ENCODE measurements at places on chromosomes 11 and 22. TPM values are rescaled to one million over a fixed set of nuclear protein-coding genes. Genes with fewer than 3 reads are reported as not detected.
A peak's percentile ranks its signal among the peaks of the same experiment; 100 is the strongest.

DNA sequence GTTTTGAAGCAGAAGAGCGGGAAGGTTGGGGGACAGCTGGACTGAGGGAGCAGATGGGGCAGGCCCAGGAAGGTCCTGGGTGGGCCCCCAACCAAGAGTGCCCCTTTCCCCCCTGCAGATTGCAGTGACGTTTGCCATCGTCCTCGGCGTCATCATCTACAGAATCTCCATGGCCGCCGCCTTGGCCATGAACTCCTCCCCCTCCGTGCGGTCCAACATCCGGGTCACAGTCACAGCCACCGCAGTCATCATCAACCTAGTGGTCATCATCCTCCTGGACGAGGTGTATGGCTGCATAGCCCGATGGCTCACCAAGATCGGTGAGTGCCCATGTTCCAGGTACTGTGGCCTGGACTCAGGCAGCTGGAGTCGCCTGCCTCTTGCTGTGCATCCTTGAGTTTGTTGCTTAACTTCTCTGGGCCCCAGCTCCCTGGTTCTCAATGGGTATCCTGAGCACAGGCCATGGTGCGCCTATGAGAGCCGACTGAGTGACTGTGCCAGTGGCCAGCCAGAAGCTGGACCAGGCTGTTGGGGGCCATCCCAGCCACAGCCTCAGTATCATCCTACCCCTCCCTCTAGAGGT is 42.0 kb upstream of the FADD start:
- no peak overlapping the region for H3K27ac ChIP-seq
- H3K4me1 ChIP-seq = no peaks in the 10 kb centered on the region
- H3K27me3 ChIP-seq = peaks cover 7% of the 10 kb centered on the region
- H3K4me3 ChIP-seq = no peak overlapping the region
- H3K36me3 ChIP-seq = no peaks in the 10 kb centered on the region
- DNase-seq = no peak

GRCh38 chr22:30211124-30211820 is 35.3 kb downstream of the LIF start:
- H3K27me3 ChIP-seq = no peaks in the 10 kb centered on the region
- peaks cover 83% of the 10 kb centered on the region for H3K4me1 ChIP-seq
- H3K27ac ChIP-seq = peak overlapping the region; percentile 70
- no peak for DNase-seq
- H3K36me3 ChIP-seq = no peaks in the 10 kb centered on the region

- H3K4me1 ChIP-seq = no peaks in the 10 kb centered on the region
- H3K27me3 ChIP-seq = no peaks in the 10 kb centered on the region
- no peak overlapping the region for H3K27ac ChIP-seq
Measured at GRCh38 chr22:30132290-30132996, 52.2 kb downstream of the HORMAD2 start.

- H3K36me3 ChIP-seq = peaks cover 2% of the 10 kb centered on the region
- H3K4me1 ChIP-seq = peaks cover 21% of the 10 kb centered on the region
- H3K27me3 ChIP-seq = no peaks in the 10 kb centered on the region
- DNase-seq = no peak
- H3K27ac ChIP-seq = no peak overlapping the region
- H3K4me3 ChIP-seq = no peak overlapping the region
Measured at GRCh38 chr11:115242982-115243381, 261.2 kb downstream of the CADM1 start.

DNA sequence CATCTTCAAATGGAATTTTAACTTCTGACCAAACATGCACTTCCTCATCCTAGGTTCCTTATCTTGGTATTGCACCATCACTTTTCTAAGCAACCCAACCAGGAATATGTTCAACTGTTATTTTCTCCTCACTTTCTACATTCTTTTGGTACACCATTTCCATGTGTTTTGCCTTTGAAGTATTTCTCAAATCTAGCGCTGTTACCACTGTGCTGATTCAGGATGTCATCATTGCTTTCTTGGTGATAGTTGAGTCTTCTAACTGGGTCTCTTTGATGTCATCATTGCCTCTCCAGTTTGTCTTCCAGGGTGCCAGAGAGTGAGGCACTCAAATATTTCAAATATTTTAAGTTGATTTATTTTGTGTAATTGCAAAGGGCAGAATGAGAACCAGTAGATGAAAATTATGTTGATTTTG is 47.5 kb downstream of the HORMAD2 start:
- DNase-seq = no peak
- H3K27me3 ChIP-seq = no peaks in the 10 kb centered on the region
- no peak overlapping the region for H3K27ac ChIP-seq
- H3K36me3 ChIP-seq = no peaks in the 10 kb centered on the region
- no peak overlapping the region for H3K4me3 ChIP-seq

GRCh38 chr11:118108513-118108912 is 21.8 kb upstream of the SMIM35 start:
- peaks cover 5% of the 10 kb centered on the region for H3K27me3 ChIP-seq
- no peaks in the 10 kb centered on the region for H3K36me3 ChIP-seq
- H3K4me3 ChIP-seq = no peak overlapping the region
- H3K27ac ChIP-seq = no peak overlapping the region
- H3K4me1 ChIP-seq = peaks cover 10% of the 10 kb centered on the region
- DNase-seq = no peak

GRCh38 chr22:46545086-46545792 is 7.8 kb upstream of the CELSR1 start:
- H3K27me3 ChIP-seq = 0 out of 3 replicates have a peak, but pooled peaks cover 2% of the 10 kb centered on the region
- H3K4me3 ChIP-seq = no peak overlapping the region
- DNase-seq = no peak
- H3K36me3 ChIP-seq = no peaks in the 10 kb centered on the region

DNA sequence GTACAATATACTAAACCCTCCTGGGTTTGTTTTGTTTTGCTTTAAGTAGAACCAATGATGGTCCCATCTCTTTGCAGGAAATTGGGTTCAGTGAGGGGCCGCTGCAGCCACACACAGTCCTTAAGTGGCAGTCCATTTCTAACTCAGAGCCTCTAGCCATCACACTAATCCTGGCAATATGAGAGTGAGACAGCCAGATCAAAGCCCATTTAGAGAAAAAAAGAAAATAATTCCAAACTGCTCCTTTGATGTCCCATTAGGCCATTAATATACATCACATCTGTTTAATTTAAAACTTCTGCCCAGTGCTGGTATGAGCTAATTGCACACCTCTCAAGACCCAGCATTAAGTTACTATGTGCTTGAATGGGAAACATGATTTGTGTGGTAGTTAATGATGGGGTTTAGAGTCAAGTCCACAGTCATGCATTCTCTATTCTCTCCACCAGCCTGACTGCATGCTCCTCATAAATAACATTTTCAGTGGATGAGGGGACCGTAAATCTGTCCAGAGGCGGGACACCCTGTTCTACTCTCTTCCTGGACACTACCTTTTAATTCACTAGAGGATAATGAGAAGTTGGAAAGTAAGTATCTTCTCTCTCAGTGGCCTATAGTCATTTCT is 53.8 kb upstream of the BIRC3 start:
- no peak overlapping the region for H3K27ac ChIP-seq
- no peak overlapping the region for H3K4me3 ChIP-seq
- DNase-seq = no peak
- H3K36me3 ChIP-seq = no peaks in the 10 kb centered on the region

DNA sequence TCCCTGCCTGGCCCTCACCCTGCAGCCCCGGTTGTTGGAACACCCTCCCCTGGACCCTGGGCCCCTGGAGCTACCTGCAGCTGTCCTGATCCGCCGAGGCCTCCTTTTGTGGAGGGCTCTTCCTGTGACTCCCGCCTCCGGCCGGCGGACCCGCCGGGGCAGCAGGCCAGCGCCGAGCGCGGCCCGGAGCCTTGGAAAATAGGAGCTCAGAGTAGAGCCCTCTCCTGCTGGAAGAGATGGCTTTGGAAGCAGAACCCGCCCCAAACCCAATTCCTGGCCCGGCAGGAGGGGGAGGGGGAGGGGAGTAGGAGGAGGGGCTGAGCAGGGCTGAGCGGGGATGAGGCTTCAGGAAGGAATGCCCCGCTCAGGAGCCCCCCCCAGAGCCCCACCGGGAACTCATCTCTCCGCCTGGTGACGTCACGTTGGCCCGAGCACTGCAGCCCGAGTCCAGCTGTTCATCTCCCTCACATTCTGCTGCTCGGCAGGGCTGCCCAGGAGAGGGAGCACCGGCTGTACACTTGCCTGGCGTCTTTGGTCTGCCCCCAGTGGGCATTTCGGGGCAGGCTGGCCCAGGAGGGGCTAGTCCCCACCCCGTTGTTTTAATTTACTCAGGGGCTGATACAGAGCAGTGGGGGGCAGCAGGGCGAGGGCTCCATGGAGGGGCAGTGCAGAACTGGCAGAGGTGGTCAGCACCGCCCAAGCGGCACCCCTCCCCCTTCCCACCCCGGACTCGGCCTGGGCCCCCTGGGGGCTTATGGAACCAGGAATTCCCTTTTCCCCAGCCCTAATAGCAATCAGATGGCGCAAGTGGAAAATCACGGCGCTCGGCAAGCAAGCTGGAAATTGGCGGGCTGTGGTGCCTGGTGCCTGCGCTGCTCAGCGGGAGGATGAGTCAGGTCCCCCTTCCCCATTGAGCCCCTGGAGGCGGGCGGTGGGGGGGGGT is at the start of gene MRGPRF:
Gene MRGPRF, minus strand, starts transcription at position 238 of the 943 bp plus-strand sequence. CDS start 3,345 bp downstream, outside the sequence.
- peaks cover 36% of the 10 kb centered on the region for H3K4me1 ChIP-seq
- H3K4me3 ChIP-seq = no peak within 1 kb of the TSS
- no peaks in the 10 kb centered on the region for H3K36me3 ChIP-seq
- H3K27me3 ChIP-seq = peaks cover 20% of the 10 kb centered on the region
- DNase-seq = no peak

- peaks cover 10% of the 10 kb centered on the region for H3K4me1 ChIP-seq
- DNase-seq = no peak
- peaks cover 5% of the 10 kb centered on the region for H3K27me3 ChIP-seq
- H3K4me3 ChIP-seq = no peak overlapping the region
- H3K27ac ChIP-seq = no peak overlapping the region
Measured at GRCh38 chr22:42436404-42436803, 4.2 kb upstream of the NFAM1 start.

- H3K27me3 ChIP-seq = peaks cover 29% of the 10 kb centered on the region
- H3K36me3 ChIP-seq = no peaks in the 10 kb centered on the region
- H3K4me1 ChIP-seq = peaks cover 90% of the 10 kb centered on the region
- no peak for DNase-seq
Measured at GRCh38 chr22:41561335-41561734, 525 bp downstream of the CSDC2 start.

GRCh38 chr11:66868726-66869566 is 12.1 kb downstream of the LRFN4 start:
- H3K4me3 ChIP-seq = no peak overlapping the region
- DNase-seq = peak; percentile 82
- no peaks in the 10 kb centered on the region for H3K27me3 ChIP-seq
- peaks cover 9% of the 10 kb centered on the region for H3K4me1 ChIP-seq

The EIF3D gene
- total RNA-seq = 118 TPM

The C1QTNF4 gene
- total RNA-seq = not detected

The LINC01488 gene
- 0.14 TPM for total RNA-seq

The CHRDL2 gene
- not detected for total RNA-seq
